IMR-90 (cell line): ENCODE measurements at places on chromosomes 2 and 18.

- no peaks in the 10 kb centered on the region for H3K36me3 ChIP-seq
- H3K4me3 ChIP-seq, result no peak overlapping the region
- H3K27me3 ChIP-seq, result no peaks in the 10 kb centered on the region
- H3K4me1 ChIP-seq, result no peaks in the 10 kb centered on the region
- DNase-seq, result peak; percentile 5
- no peak overlapping the region for H3K27ac ChIP-seq
Measured at GRCh38 chr2:211144078-211144477, 587.7 kb downstream of the CPS1 start.

- no peak for DNase-seq
- H3K4me3 ChIP-seq, result no peak overlapping the region
Measured at GRCh38 chr2:77013457-77013856, 508.7 kb downstream of the LRRTM4 start.

- H3K4me1 ChIP-seq, result peaks cover 5% of the 10 kb centered on the region
- H3K4me3 ChIP-seq, result peak overlapping the region; percentile 76
- no peaks in the 10 kb centered on the region for H3K27me3 ChIP-seq
- DNase-seq, result peak; percentile 45
- no peak overlapping the region for H3K27ac ChIP-seq
- 0 out of 2 replicates have a peak, but pooled peaks cover 1% of the 10 kb centered on the region for H3K36me3 ChIP-seq
Measured at GRCh38 chr18:35582899-35583558, 1.5 kb downstream of the GALNT1 start.

DNA sequence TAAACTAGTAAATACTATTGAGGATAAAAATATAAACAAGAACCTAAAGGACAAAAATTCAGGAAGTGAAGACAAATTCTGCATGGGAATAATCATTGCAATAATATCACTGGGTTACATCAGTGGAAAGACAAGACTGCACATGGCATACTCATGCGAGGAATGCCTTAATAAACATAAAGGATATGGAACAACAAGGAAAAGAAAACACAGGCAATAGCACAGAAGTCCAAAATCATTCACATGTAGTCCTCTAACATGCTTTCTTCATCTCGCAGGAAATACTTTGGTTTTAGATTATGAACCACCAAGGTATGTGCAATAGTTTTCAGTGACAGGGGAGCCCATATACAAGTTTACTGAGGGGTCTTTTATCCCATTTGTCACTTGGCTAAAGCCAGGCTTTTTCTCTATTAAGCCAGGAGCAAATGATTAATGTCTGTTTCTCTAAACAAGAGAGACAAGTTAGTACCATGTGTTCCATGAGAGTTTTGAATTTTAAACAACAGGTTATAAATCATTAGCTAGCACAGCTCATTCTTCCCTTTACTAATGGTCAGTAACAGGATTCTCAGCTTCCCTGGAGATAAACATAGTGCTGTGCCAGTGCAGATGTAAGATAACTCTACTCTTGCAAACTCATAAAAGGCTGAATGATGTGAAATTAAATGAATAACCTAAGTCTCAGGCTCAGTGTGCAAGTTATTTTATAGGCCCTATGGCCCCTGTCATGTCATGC lies 353.6 kb upstream of the FSIP2 start:
- no peaks in the 10 kb centered on the region for H3K36me3 ChIP-seq
- no peaks in the 10 kb centered on the region for H3K27me3 ChIP-seq
- H3K4me3 ChIP-seq, result no peak overlapping the region
- H3K27ac ChIP-seq, result no peak overlapping the region
- no peaks in the 10 kb centered on the region for H3K4me1 ChIP-seq

- H3K27ac ChIP-seq, result no peak overlapping the region
- H3K4me1 ChIP-seq, result no peaks in the 10 kb centered on the region
- no peak overlapping the region for H3K4me3 ChIP-seq
Measured at GRCh38 chr2:121263996-121264715, 20.8 kb downstream of the TFCP2L1 start.

DNA sequence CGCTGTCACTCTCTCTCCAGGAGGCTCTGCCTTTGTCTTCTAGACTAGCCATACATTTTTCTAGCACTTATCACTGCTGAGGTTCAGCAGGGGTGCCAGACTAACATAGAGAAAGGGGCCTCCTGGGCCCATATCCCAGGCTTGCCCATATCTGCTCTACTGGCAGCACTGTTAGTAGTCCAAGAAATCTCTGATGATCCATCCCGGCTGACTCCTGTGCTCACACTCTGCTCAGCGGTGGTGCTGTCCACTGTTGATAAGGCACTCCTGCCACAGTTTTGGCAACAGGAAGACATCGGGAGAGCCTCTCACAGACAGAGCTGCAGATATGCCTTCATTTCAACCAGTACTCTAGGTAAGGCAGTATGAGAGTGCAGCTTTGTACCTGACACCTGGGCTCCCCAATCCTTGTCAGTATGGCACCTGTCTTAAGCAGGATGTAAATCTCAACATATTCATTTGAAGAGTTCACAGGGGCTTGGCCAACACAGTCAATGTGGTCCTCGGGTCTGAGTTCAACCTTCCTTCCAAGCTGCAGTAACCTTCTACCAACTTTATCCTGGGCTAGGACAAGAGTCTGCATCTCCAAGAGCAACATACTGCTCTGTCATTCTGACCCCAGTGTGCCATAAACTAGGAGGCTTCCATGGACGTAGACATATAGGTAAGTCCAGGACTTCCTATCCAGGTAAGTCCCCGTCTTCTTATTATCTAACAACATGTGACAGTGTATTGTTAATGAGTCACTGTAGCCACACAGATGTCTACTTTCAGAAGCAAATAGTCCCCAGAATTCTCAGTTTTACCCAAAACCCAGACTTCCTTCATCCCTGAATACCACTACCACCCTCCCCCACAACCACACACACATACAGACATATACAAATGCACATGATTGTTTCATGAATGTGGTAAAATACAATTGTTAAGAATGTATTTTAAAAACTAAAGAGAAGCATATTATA lies 16.2 kb downstream of the KLF7 start:
- DNase-seq, result peak; percentile 50
- H3K36me3 ChIP-seq, result peaks cover 11% of the 10 kb centered on the region
- peaks cover 23% of the 10 kb centered on the region for H3K4me1 ChIP-seq
- H3K27me3 ChIP-seq, result no peaks in the 10 kb centered on the region
- no peak overlapping the region for H3K27ac ChIP-seq

DNA sequence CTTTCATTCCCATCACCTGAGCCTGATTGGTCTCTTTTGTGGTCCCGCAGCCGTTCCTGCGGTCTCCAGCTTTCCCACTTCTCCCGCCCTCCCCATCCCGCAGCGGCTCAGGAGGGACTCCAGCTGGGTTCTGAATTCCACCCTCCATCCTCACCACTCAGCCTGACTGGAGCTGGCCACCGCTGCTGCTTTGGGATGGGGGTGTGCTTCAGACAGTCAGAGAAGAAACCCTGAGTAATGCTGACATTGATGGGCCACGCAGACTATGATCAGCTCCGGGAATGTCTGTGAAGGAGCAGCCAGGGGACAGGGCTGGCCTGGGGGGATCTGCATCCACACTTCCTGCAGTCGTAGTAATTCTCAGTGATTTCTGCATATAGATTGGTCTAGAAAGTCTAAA lies 45.9 kb upstream of the TXNDC2 start:
- H3K27ac ChIP-seq, result no peak overlapping the region
- no peaks in the 10 kb centered on the region for H3K4me1 ChIP-seq
- DNase-seq, result peak; percentile 7
- H3K4me3 ChIP-seq, result no peak overlapping the region
- H3K36me3 ChIP-seq, result no peaks in the 10 kb centered on the region
